ENCODE measurements at places on chromosomes 3 and 15. TPM values are rescaled to one million over a fixed set of nuclear protein-coding genes. Genes with fewer than 3 reads are reported as not detected.

GRCh38 chr15:38795471-38796245 is 231.0 kb upstream of the RASGRP1 start:
- H3K4me3 ChIP-seq: no peak overlapping the region
- H3K36me3 ChIP-seq: no peaks in the 10 kb centered on the region
- no peaks in the 10 kb centered on the region for H3K4me1 ChIP-seq
- no peaks in the 10 kb centered on the region for H3K27me3 ChIP-seq
- no peak for DNase-seq

Gene SLITRK3
- total RNA-seq: 3.2 TPM

DNA sequence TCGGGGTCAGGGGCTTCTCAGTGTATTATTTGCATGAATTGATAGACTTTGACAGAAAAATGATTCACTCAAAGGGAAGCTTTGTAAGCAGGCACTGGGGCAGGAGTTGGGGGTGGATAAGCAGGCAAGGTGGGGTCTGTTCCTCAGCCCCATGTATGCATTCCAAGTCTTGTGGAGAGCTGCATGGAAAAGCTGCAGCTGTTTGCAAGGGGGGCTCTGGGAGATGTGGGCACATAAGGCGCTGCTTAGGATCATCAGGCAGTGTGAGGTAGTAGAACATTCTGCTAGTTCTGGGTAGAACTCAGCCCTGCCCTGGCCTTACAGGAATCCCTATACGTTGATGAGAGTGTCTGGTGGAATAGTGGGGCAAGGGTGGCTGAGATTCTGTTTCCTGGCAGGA is 154.2 kb upstream of the LRIG1 start:
- no peak for DNase-seq
- no peak overlapping the region for H3K27ac ChIP-seq
- H3K4me1 ChIP-seq: peaks cover 3% of the 10 kb centered on the region
- no peaks in the 10 kb centered on the region for H3K36me3 ChIP-seq
- H3K4me3 ChIP-seq: no peak overlapping the region

Gene DPH3
- total RNA-seq: 15.3 TPM

Gene C3orf85
- total RNA-seq: not detected

Gene ISLR2
- total RNA-seq: 0.27 TPM

DNA sequence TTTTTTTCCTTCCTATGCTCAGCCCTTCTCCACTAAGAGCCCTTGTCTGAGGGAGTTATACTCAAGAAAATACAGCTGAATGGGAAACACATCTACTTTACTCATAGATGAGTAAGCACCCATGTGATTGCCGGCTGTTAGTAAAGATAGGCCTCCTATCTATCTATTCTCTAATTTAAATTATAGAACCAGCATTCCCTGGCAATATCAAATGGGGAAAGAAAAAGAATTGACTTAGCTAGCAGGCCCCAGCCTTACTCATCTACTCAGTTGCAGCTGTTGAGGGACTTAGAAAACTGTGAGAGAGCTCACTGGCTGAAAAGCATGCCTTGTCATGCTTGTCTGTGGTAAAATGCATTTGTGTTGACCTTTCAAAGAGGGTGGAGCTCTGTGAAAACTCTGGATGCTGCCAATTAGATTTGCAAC is 116.9 kb upstream of the LRRFIP2 start:
- H3K36me3 ChIP-seq: peaks cover 18% of the 10 kb centered on the region
- no peaks in the 10 kb centered on the region for H3K27me3 ChIP-seq
- no peak overlapping the region for H3K4me3 ChIP-seq
- DNase-seq: no peak
- peak overlapping the region; percentile 8 for H3K27ac ChIP-seq

DNA sequence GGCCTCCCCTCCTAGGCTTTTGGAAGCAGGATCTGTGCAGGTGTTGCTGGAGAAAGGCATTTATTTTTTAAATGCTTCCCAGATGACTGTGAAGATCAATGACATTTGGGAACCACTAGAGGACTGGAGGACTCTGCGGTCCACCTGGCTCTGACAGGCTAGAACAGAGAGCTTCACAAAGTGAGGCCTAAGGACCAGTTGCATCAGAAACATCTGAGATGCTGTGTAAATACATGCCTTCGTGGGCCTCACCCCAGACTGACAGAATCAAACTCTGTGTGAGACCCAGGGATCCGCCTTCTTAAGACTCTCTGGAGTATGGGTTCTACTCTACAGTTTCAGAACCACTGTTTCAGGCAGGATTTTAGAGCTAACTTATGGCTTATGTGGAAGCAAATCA is 105.0 kb upstream of the ICE2 start:
- no peaks in the 10 kb centered on the region for H3K36me3 ChIP-seq
- no peak overlapping the region for H3K4me3 ChIP-seq
- H3K27ac ChIP-seq: no peak overlapping the region
- peak; percentile 64 for DNase-seq
- peaks cover 7% of the 10 kb centered on the region for H3K27me3 ChIP-seq
